Right renal pelvis (tissue), 4 donors: ENCODE measurements at places on chromosomes 6 and 20. TPM values are rescaled to one million over a fixed set of nuclear protein-coding genes. Genes with fewer than 3 reads are reported as not detected.

GRCh38 chr6:96468681-96469224 is 52.9 kb upstream of the UFL1 start:
- DNase-seq = no peak

DNA sequence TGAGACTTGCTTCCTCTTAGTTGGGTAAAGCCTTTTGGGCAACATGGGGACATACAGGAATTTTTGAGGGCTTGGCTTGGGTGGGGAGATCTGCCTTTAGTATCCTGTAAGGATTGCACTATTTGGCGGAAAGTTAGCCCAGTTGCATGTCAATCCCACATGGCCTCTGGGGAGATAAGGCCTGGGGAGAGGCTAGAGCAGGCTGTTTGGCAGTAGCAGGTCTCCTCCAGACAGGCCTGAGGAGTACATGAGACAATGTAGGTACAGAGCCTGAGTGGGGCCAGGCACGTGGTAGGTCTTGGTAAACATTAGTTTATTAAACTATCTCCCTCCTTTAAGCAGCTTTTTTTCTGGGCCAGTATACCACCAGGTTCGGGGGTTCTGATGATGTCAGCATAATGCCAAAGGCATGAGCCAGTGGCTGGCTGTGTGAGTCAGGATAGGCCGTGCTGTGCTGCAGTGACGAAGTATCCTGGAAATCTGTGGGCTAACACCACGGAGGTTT is 147.9 kb downstream of the VEGFA start:
- no peak for DNase-seq

GRCh38 chr6:69871107-69871506 is 4.8 kb downstream of the COL19A1 start:
- DNase-seq = no peak

DNA sequence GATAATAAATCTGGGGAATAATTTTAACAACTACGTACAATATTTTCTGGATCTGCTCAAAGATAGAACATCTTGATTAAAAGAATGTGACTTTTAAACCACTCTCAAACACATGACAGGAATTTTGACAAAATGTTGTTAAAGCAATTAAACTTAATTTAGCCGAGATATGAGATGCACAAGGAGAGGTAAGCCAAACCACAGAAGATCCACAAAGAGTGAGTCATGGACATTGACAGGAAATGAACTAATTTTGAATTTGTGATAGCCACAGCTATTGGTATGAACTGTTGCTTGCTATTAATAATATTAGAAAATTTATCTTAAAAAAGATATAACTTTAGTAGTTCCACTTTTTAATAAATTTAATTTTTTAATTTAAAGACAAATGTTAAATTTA is 27.8 kb upstream of the VGLL2 start:
- DNase-seq = no peak

- DNase-seq = no peak
These were observed 5.1 kb upstream of the CALHM6 start for GRCh38 chr6:116456106-116456505.

DNA sequence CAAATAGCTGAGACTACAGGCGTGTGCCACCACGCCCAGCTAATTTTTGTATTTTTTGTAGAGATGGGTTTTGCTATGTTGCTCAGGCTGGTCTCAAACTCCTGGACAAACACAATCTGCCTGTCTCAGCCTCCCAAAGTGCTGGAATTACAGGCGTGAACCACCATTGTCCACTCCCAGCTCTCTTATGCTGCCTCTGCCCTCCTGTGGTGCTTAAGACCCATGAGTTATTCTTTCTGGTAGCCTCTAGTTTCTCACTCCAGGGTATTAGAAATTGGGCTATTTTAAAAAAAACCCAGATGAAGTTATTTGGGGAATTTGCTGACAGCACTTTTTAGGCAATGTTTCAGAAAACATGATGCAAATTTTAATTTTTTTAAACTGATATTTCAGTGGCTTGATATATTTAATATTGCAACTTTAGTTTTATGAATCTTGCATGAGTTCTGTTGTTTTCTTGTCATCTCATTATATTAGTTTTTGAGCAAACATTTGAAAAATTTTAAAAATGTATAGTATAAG is 114.0 kb upstream of the FOXO3 start:
- no peak for DNase-seq

DNA sequence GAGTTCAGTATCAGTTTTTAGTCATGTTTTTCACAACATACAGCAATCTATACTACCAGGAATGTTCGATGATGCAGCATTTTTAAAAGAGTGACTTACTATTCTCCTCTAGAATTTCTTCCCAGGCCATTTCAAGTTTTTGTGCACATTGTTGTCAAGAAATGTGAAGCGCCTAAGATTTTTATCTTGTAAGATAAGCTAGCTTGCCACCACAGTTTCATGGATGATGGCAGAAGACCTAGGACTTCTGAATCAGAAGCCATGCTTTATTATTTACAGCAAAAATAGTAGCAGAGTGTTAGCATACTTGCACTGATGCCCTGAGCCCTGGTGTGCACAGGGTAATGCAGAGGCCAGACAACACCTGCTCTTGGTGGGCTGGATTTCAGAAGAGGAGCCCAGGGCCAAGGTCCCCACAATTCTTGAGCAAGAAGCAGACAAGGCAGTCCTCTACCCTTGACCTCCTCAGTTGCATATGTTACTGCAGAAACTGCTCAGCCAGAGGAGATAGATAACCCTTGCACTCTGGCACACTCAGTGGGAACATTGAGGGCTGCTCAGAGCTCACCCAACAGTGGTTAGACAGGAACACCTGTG is 99.2 kb downstream of the QKI start:
- DNase-seq = no peak

- no peak for DNase-seq
These were observed 115.5 kb downstream of the IRF4 start for GRCh38 chr6:506920-507622.

GRCh38 chr6:52689857-52690256 is 18.9 kb downstream of the TMEM14A start:
- DNase-seq = no peak

DNA sequence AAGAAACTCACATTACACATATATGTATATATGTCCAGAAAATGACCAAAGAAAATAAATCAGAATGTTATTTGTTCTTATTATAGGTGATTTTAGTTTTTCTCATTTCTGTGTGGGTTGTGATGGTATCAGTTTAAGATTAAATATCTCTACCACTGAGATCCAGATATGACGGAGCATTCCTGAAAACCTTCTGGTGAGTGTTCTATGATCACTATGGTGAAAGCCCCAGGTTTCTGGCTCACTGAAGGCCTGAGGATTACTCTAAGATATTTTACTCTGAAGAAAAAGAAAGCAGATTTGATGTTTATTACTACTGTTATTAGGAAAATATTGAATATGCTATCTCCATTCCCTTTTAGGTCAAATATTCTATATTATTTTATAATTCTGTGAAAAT is 62.8 kb upstream of the L3MBTL3 start:
- DNase-seq = no peak

- peak; percentile 27 for DNase-seq
These were observed 40.2 kb downstream of the MOXD1 start for GRCh38 chr6:132361101-132361500.

Gene FHL5
- polyA plus RNA-seq = 0.31 TPM

Gene PROKR2
- not detected for polyA plus RNA-seq

Gene SLC52A3
- polyA plus RNA-seq = 4.5 TPM

Gene NRSN1
- polyA plus RNA-seq = 0.58 TPM
